ENCODE measurements at places on chromosomes 3 and 15.

- DNase-seq: no peak
Measured at GRCh38 chr15:67832031-67832551, 6.8 kb downstream of the SKOR1 start.

DNA sequence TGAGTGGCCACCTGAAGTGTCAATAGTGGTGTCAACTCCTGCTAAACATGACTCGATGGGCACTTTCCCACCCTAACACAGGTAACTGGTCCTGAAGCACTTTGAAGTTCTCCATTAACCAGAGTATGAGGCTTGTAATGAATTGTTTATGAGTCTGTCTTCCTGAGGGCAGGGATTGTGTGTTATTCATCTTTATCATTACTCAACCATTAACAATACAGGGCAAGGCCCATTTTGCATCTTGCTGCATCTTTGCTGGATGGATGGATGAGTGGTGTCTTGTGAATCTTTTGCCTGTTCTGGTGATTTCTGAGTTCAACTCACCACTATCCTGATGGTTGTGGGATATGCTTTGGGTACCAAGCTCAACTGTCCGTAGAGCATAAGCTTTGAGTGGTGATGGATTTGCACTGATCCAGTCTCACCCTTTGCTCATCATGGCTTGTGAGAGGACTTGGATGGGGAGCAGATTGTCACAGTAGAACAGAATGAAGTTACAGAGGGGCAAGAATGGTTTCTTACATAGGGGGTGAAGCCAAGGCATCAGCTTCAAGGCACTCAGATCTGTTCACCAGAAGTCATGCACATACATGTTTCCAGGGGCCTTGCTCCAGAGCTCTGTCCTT is 22.3 kb upstream of the EPB42 start:
- DNase-seq: no peak

GRCh38 chr15:89984421-89985010 is 16.6 kb upstream of the ZNF710 start:
- no peak for DNase-seq

- DNase-seq: no peak
Measured at GRCh38 chr3:174219738-174220137, 639.4 kb upstream of the NAALADL2 start.

DNA sequence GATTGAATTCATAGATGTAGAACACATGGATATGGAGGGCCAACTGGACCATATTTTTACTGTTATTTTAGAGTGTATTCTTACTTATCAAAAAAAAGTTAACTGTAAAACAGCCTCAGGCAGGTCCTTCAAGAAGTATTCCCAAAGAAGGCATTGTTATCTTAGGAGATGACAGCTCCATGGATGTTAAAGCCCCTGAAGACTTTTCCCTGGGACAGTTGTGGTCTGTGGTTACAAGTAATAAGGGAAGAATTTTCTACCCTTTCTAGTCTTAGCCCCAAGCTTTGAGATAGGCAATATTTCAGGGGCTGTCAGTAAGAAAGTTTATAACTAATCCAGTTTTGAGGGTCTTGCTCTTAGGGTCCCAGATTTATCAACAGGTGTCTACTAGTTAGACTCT is 62.5 kb downstream of the LRRC49 start:
- DNase-seq: no peak

DNA sequence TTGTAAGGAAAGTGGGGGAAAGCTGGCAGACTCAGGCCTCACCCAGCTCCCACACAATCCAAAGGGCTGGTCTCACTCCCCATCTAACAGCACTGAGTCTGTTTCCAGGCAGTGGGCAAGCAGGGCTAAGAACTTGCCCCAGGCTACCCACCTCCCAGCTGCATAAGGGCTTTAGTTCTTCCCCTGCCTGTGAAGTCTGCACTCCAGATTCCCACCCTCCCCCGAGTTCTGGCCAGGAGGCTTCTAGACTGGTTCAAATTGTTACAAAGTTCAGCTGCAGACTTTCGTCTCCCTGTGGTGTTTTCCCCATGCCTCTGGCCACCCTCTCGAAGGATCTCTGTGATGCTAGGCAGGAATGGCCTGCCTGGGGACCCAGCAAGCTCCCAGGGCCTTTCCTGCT is 11.2 kb downstream of the EHHADH start:
- no peak for DNase-seq

DNA sequence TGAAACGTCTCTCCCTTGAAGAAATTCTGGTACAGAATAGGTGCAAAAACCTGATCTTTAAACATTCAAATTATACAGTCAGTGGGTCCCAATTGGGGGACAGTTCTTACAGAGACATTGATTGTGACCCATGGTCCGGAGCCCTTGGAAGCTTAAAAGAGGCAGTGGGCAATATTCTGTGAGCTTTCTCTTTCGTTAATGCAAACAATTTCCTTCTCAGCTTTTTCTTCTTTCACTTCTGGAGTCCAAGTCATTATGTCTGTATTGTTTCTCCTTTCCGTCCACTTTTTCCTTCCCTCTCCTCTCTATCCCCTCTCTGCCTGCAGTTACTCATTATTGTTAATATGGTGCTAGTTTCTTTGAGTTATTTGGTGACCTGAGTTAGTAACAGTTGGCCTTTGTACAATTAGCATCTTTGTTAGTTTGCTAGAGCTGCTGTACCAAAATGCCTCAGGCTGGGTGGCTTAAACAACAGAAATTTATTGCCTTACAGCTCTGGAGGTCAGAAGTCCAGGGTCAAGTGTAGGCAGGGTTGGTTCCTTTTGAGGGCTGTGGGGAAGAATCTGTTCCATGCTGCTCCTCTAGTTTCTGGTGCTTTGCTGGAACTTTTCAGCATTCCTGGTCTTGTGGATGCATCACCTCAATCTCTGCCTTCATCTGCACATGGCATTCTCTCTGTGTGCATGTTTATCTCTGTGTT is 102.6 kb downstream of the GMPS start:
- no peak for DNase-seq
